Cerebellar cortex (tissue), 1 donor: ENCODE measurements at places on chromosomes 5 and 9.

- no peak for DNase-seq
These were observed 21.1 kb downstream of the FAT2 start for GRCh38 chr5:151570058-151570457.

GRCh38 chr5:32638309-32638708 lies 53.0 kb downstream of the SUB1 start:
- no peak for DNase-seq

DNA sequence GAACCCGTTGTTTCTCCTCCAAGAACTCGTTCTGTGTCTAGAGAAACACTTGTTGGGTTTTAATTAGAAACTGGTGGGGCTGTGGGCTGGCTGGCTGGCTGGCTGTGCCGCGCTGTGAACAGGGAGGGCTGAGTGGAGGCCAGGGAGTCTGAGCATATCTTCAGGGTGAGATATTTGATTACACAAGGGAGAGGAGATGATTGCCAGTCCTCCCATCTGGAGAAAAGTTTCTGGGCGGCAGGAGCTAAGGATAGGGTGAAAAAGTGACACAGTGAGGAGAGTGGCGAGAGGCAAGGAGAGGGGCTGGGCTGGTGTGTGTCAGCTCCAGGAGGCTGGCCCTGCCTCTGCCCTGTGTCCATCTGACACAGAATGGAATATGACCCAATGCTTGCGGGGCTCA lies 63.0 kb downstream of the GDNF start:
- DNase-seq, result no peak

GRCh38 chr9:80094176-80094771 lies 522.5 kb downstream of the TLE4 start:
- no peak for DNase-seq
